ENCODE measurements at places on chromosomes 2 and 18.
A peak's percentile ranks its signal among the peaks of the same experiment; 100 is the strongest.

DNA sequence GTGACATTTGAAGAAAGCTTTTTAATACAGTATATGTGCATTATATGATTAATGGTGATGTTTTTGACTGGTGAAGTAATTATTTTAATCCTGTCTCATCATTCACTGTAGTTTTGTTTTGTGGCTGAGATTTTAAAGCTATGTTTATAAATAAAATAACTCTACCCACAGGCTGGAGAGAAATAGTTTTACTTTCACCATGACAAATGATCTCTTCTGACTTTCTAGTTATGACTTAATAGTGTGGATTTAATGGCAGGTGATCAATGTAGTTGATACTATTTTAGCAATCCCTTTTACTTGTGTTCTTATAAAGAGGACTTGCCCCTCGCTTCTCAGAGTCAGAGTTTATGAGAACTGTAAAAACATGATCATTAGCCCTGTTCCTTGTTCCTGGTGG, 289.5 kb upstream of the SIX3 start:
- no peak for DNase-seq

DNA sequence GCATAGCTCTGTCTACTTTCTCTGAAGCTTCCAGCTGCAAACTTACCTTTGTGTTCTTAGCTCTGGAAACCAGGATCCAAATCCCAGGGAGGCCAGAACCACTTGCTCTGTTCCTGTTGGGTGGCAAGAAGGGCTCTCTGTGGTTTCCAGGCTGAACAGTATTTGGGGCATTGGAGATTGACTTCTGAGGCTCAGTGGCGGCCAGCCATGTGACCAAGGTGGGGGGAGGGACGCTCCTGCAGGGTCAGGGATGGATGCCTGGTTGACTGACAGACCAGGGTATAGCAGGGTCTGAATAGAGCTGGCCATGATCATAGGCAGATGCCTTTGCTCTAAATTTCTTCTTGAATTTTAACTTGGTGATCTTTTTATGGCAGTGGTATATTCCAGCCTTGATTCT, 15.1 kb downstream of the SLC4A5 start:
- DNase-seq, result no peak

GRCh38 chr2:152443771-152444170, 108.8 kb downstream of the FMNL2 start:
- DNase-seq, result peak; percentile 89

DNA sequence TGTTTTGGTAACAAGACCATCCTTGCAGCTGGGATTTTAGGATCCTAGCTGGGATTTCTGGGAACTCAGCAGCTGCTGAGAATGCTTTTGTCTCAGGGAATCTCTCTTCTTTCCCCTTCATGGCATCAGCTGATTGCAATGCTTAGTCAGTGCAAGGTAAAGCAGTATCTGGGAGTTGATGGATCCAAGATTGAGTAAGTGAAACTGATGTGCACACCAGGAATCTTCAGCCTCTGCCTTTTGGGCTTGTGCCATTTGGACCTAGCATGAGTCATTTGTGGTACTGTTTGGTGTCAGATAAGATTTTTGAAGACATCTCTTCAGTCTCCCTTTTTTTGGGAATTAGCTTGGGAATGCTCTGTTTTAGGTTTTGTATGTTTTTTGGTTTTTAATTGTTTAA, 363.3 kb upstream of the TFPI start:
- DNase-seq, result peak; percentile 50

DNA sequence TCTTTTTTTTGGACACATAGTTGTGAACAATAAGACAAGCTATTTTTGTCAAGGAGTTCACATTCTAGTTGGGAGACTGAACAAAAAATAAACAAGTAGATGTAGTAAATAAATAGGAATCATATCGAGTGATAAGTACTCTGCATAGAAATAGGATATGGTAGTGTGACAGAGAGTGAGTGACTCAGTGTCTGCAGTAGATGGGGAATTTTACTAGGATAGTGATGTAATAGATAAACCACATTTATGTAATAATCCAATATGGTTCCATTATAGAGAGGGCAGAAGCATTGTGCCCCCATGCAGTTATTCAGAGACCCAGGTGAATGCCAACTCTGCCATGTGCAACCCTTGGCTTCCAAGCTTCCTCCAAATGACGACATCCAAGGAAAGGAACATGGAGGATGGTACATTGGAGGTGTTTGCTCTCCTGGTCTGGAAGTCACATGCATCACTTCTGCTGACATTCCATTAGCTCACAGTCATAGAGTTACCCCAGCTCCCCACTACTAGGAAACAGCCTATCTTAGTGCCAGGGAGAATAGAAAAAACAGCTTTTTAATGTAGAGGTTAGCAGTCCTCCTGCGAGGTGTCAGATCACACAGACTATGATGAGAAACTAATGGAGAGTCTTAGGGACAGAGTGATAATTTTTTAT, 595.4 kb downstream of the NYAP2 start:
- DNase-seq, result peak; percentile 50

DNA sequence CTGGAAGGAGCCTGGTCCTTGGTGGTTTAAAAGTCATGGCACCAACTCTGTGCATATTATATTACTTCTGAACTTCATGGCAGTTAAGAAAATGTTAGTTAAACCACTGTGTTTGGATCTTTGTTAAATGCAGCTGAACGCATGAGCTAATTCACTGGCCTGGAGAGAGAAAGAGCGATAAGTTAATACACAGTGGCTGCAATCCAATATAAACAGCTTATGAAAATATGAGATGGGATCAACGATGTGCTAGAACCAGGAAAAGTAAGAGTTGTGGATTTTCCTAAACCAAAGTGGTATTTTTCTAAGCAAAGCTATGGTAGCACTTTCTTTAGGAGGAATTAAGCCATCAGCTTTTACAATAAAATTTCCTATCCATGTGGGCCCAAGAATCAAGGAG, 326.7 kb downstream of the MTX2 start:
- no peak for DNase-seq

GRCh38 chr2:26861610-26862224, 13.8 kb downstream of the DPYSL5 start:
- DNase-seq, result no peak

DNA sequence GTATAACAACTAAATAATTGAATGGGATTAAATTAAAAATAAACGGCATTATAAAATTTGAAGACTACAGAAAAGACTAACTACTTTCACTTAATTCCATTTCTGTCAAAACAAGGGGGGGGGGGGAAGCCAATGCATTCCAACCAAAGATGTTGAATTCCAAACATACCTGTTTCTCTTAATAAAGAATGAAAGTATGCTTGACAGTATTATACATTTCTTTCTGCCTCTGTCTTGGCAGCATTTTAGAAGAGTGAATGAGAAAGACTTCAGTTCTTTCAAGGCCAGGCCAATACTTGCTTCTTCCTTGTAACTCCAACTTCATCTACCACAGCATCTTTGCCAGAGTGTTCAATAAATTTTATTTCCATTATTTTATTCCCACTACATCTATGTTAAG, 65.9 kb downstream of the PDE11A start:
- DNase-seq, result no peak

DNA sequence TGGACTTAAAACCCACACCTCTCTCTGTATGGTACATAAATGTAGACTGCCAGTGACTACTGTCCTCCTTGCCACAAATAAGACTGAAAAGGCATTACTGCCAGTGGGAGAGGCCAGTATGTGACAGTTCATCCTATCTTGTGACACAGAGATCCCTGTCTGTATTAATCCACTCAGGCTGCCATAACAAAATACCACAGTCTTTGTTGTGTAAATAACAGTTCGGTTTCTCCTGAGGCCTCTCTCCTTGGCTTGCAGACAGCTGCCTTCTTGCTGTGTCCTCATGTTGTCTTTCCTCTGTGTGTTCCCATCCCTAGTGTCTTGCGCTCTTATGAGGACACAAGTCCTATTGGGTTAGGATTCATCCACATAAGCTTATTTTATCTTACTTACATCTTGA, 46.4 kb upstream of the IL1RL1 start:
- no peak for DNase-seq

DNA sequence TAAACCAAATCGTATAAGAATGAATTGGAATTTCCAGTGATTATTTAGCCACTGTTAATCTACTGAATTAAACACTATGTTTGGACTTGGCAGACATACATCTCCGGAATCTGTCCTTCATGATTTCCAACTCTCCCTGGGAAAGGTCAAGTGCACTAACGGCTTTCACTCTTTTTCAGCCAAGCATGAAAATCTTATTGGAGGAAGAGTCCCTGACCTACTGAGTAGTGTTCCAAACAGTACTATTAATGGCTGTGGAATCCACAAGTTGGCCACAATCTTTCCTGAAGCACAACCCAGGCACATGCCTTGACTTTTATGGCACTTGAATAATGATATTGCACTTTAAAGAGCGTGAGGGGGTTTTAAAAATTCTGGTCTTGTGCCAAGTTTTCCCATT, 318.9 kb upstream of the RND3 start:
- DNase-seq, result no peak

GRCh38 chr2:113212245-113213060, 38.7 kb downstream of the PSD4 start:
- DNase-seq, result no peak

- DNase-seq, result no peak
Measured at GRCh38 chr2:207403141-207403540, 126.6 kb upstream of the CREB1 start.

DNA sequence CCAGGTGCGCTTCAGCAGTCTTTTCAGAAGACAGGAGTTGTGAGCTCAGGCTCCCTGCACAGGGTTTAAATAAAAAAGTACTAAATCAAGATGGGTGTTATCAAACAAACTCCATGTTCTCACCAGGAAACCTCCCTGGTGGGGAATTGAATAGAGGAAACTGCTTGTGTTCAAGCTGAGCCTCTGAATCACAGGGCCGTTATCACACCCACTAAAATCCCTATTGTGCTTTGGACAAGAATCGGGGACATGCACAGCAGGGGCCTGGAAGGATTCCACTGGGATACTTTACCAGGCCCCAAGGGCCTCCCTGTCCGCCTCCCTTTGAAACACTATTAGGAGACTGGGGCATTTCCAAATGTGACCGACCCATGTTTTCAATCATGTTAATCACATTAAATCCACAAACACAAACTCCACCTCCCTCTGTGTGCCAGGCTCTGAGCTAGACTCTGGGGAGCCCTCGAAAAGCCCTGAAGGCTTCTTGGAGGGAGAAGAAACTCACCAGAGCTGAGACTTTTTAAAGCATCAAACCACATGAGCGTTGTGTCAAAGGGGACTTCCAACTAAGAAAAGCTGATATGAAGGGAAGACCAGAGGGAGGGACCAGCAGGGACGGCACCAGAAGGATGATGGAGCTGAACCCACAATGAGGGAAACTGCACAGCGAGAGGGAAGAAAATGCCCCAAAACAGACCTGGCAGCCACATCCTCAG, 458.7 kb upstream of the ID2 start:
- DNase-seq, result no peak

- no peak for DNase-seq
Measured at GRCh38 chr2:236975766-236976165, 109.9 kb upstream of the COPS8 start.

GRCh38 chr2:33443274-33443829, 33.1 kb upstream of the RASGRP3 start:
- peak; percentile 63 for DNase-seq

DNA sequence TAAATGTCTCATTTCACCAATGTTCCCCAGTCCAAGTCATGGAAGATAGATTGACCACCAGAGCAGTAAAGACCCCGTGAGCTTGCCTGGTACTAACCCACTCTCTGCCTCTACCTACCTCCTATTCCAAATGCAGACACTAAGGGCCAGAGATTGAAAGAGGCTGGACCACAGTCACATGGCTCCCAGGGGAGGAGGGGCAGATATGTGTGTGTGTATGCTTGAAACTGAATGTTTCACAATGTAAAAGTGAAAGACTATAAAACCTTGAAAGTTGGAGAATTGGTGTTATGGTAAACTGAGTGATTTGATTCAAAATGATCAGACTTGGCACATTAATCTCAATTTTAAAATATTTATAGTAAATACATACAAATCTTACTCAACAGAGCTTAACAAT, 21.7 kb upstream of the KLHL29 start:
- no peak for DNase-seq

DNA sequence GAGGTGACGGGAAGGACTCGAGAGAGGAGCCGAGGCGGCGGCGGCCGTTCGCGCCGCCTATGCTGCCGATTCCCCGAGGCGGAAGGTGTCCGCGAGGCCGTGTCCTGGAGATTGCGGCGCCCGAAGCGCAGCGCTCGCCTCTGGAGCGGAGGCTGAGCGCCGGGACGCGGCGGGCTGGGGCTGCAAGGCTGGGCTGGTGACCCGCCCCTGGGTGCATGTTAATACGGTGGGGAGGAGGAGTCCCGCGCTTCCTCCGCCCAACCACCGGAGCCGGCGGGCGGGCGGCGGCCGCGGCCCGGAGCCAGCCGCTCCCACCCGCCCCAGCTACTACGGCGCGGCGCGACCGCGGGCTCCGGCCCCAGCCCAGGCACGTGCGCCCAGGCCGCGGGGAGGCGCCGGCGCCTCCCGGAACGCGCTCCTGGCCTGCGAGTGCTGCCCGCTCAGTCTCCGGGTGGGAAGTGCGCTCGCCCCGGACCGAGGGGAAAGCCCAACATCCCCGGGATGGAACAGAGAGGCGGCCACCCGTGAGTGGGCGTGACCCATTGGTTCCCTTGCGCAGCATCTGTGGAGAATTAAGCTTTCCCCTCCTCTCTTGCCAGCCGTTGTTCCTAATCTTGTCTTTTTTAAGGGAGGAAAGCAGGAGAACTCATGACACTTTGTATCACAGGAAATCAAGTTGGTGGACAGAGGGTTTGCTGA, at the start of gene DLGAP1:
Gene DLGAP1, minus strand, starts transcription at position 195 of the 699 bp plus-strand sequence.
- DNase-seq, result peak; percentile 1

- no peak for DNase-seq
Measured at GRCh38 chr2:199607914-199608313, 150.2 kb upstream of the SATB2 start.
